Lung microvascular endothelial cell (primary cell): ENCODE measurements at places on chromosomes 11 and 22. TPM values are rescaled to one million over a fixed set of nuclear protein-coding genes. Genes with fewer than 3 reads are reported as not detected.

The HOATZ gene
- not detected in 2 replicates for total RNA-seq

- no peak for DNase-seq
Measured at GRCh38 chr22:44569561-44569991, 71.5 kb upstream of the RTL6 start.

The SELENOM gene
- 10.3 and 21.8 TPM in 2 replicates for total RNA-seq

The CASP5 gene
- total RNA-seq: not detected in 2 replicates

GRCh38 chr22:40463017-40463631 is 92.7 kb downstream of the SGSM3 start:
- DNase-seq: no peak
